ENCODE measurements at places on chromosomes 6 and 20.

GRCh38 chr6:150308812-150309645 lies 59.8 kb upstream of the IYD start:
- no peak for DNase-seq

- DNase-seq = no peak
Observed at GRCh38 chr6:4687989-4688947, 87.9 kb upstream of the CDYL start.

- DNase-seq = no peak
Observed at GRCh38 chr6:132314432-132314831, 86.8 kb downstream of the MOXD1 start.

- DNase-seq = no peak
Observed at GRCh38 chr6:136987526-136987925, 57.2 kb downstream of the IL20RA start.

- no peak for DNase-seq
Observed at GRCh38 chr6:142947714-142948480, 2.9 kb upstream of the HIVEP2 start.

GRCh38 chr20:56628873-56629463 lies at the start of gene TFAP2C:
TSS of gene TFAP2C (plus strand) at chr20:56629306. CDS start at chr20:56629545, 239 bp downstream.
- peak; percentile 81 for DNase-seq

DNA sequence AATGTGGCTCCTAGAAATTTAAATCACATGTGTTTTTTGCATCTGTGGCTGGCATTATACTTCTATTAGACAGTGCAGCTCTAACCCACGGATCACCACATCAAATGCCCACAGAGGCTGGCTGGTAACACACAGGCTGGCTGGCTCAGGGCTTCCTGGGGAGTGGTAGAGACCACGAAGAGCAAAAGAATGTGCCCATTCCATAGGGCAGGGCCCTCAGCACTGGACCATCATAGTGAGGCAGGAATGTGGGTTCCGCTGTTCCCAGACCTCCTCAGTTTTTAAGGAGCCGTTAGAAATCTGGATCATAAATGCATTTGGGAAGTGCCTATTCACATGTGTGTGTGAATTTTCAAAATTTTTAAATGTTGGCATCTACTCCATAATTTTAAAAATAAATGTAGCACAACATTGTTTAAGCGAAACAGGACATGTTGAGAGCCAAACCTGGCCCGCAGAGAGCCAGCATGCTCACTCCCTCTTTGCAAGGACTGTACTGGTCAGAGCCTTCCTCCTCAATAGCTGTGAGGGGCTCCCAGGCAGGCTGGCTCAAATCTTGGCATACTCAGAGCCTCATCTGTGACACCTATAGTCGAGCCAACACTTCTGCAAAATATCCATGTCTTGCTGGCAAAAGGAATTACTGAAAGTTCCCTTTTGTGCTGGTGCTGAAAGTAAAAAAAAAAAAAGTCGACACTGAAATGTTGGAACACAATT lies 190.5 kb downstream of the FNDC1 start:
- no peak for DNase-seq

GRCh38 chr6:42692137-42692911 lies 30.1 kb downstream of the PRPH2 start:
- DNase-seq = no peak

- DNase-seq = no peak
Observed at GRCh38 chr6:91485047-91485446, 898.2 kb upstream of the MAP3K7 start.

DNA sequence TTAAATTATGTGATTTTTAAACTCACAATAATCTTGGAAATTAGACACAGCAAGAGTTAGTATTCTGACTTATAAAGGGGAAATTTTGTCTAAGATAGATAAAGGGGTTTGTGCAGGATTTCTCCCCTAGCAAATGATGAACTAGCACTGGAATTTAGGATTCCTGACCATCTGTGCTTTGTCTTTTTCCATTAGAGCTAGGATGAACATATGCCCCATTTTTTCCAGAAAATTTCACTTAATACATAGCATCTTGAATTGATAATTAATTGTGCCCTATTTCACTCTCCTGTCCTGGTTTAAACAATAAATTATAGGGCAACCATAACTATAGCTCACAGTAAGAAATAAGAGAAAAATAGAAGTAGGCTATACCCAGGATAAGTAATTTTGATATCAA lies 601.0 kb downstream of the GRIK2 start:
- no peak for DNase-seq
